HEK293T (cell line): ENCODE measurements at places on chromosomes 16 and 17.
A peak's percentile ranks its signal among the peaks of the same experiment; 100 is the strongest.

DNA sequence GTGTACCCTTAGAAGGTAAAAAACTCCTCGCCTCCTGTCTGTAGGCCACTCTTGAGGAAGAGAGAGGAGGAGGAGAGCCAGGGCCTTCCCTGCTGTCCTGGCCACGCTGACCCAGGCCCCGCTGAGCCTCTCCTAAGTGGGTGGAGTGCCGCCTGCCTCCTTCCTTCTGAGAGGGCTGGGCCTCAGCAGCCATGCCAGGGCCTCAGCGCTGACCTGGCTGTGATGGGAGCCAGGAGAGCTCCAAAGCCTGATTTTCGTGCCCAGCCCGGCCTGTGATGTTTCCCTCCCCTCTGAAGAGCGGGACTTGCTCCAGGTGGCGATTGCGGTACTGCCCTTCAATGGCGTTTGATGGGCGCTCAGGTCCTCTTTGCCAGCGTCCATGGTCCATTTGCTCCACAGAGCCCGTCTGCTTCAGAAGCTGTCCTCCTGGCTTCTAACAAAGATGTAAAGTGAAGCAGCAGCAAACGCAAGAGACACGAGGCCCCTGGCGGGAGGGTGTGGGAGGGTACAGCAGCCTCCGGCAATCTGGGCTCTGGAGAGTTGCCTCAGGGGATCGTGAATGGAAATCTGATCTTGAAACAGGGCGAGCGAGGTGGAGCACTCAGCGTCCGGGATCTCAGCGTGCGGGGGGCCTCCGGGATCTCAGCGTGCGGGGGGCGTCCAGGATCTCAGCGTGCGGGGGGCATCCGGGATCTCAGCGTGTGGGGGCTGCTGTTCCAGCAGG is 93.5 kb downstream of the NPIPB11 start:
- no peak for DNase-seq

GRCh38 chr17:31318851-31319661 is 2.4 kb downstream of the EVI2A start:
- DNase-seq: no peak

DNA sequence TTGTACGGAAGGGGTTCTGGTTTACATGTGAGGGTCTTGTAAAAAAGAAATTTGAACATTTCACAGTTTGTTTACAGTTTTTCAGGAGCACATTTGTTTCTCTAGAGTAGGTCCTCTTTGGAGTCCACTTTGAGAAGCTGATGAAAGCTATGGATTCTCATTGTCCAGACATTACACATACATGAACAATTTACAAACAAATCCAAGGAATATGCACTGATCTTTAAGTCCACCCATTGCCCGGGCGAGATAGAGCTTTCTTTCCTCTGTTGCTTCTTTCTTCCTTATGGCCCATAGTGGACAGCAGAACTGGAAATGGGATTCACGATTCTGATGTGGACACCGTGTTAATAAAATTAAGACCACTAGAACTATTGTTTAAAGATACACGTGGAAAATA is 1.9 kb downstream of the DCAF7 start:
- DNase-seq: peak; percentile 3

- DNase-seq: no peak
Measured at GRCh38 chr17:79859676-79860615, 20.7 kb upstream of the CBX4 start.

DNA sequence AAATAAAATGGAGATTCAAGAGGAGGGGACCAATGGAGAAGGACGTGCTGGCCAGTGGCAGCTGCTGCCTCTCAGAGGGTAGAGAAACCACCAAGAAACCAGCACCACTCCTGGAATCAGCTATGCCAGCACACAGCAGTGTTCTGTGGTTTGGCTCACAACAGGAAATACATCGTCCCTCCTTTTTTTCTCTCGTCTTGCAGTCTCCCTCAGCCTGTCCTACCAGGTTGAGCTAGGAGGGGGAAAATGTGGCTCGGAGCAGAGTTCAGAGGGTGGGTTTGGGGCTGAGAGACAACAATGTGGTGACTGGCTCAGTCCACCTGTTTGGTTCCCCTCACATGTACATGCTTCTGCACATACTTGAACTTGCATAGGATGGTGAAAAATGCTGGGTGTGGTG is 19.9 kb upstream of the SLC16A5 start:
- DNase-seq: no peak

DNA sequence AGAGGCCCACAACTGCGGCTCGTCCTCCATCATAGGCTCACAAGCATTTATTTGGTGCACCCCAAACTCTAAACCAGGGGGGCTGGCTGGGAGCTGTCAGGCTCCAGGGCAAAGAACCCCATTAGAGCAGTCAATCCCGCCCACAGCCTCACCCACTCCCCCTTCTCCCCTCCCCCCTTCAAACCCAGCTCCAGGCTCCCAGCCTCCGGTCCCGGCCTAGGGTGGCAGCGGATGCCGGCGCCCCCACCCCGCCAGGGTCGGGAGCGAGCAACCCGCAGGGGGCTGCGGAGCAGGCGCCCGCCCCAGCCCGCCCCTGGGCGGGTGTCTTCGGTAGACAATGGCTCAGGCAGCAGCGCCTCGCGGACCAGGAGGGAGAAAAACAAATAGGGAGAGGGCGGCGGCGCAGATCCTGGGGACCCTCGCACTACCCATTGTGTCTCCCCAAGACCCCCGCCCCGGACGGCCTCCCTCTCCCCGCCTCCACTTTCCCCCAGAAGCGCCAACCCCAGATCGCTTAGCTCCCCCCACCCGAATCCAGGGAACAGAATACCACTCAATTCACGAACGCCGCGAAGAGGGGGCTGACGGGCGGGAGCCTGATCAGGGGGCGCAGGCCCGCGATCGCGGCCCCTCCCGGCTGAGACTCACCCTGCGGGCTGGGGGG is 572 bp downstream of the FAM171A2 start:
- DNase-seq: peak; percentile 52

DNA sequence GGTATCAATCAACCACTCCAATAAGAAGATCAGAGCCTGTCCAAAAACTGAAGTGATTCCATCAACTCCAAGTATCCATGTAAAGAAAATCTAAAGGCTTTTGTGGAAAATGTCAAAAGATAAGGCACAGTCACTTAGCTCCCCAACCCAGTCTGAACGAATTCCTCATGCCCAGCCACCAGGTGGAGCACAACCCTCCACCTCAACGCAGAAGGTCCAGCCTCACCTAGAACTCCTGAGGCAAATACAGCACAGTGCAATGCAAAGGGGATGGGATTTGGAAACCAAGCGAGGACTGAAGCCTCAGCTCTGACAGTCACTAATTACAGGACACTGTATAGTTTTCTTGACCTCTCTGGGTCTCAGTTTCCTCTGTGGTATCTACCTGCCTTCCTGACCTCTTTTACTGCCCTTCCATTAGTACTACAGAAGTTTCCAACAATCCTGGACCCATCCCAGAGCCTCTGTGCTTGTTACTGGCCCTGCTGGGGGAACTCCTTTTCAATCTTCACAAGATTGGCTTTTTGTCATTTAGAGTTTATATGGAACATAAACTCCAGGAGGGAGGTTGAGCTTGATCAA is 2.0 kb downstream of the NCBP3 start:
- peak; percentile 68 for DNase-seq

GRCh38 chr16:56262148-56262547 is 70.9 kb downstream of the GNAO1 start:
- DNase-seq: no peak

GRCh38 chr17:4956493-4957061 is 5.7 kb downstream of the ENO3 start:
- no peak for DNase-seq

- no peak for DNase-seq
Measured at GRCh38 chr16:2480948-2481347, 6.0 kb downstream of the TBC1D24 start.

DNA sequence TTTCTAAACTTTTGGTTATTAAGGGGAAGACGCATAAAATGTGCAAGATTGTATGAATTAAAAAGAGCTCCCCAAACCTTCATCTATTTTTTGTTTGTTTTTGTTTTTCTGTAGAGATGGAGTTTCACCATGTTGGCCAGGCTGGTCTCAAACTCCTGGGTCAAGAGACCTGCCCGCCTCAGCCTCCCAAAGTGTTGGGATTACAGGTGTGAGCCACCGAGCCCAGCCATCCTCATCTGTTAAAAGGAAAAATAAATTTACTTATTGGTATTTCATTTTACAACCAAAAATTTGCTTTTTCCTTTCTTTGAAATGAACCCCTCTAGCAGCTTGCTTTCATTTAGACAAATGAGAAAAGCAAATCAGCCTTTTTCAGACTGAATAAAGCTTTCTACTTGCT is 23.2 kb downstream of the RNF157 start:
- DNase-seq: no peak

- DNase-seq: no peak
Measured at GRCh38 chr16:47311738-47312505, 148.9 kb downstream of the ITFG1 start.

GRCh38 chr17:19418251-19418992 is 7.4 kb downstream of the RNF112 start:
- no peak for DNase-seq

DNA sequence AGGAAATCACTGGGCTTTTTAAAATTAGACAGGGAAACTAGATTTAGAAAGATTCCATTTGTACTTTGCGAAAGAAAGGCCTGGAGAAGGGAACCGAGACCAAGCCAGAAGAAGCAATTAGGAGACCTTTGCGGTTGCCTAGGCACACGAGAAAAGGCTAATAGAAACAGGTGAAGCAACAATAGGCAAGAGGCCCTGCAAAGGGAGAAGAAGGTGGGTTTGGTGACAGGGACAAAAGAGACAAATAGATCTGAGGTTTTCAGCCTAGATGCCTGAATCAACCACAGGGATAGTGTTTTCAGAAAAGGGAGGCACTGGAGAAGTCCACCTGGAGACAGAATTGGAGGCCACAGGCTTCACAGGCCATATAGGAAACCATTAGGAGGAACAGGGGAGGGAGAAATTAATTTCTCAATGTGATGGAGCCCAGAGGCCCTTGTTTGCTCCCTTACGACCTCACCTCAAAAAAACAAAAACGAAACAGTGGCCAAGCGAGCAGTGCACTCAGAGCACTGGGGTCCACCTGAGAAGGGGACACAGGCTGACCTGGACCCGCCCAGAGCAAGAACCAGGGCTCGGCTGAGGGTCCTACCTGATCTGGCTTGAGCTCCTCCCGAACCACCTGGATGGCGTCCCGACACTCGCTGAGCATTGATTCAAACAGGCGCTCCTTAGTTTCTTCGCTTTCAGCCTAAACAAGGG is 22.3 kb downstream of the SRP68 start:
- DNase-seq: no peak

- no peak for DNase-seq
Measured at GRCh38 chr16:79593074-79593531, 7.4 kb downstream of the MAF start.

GRCh38 chr16:54284931-54285413 is 1.6 kb downstream of the IRX3 start:
- no peak for DNase-seq

GRCh38 chr17:60468371-60468770 is 46.1 kb downstream of the CHCT1 start:
- no peak for DNase-seq

GRCh38 chr16:54407596-54407995 is 121.0 kb upstream of the IRX3 start:
- no peak for DNase-seq

GRCh38 chr17:61468263-61468907 is 16.2 kb downstream of the TBX4 start:
- DNase-seq: no peak

DNA sequence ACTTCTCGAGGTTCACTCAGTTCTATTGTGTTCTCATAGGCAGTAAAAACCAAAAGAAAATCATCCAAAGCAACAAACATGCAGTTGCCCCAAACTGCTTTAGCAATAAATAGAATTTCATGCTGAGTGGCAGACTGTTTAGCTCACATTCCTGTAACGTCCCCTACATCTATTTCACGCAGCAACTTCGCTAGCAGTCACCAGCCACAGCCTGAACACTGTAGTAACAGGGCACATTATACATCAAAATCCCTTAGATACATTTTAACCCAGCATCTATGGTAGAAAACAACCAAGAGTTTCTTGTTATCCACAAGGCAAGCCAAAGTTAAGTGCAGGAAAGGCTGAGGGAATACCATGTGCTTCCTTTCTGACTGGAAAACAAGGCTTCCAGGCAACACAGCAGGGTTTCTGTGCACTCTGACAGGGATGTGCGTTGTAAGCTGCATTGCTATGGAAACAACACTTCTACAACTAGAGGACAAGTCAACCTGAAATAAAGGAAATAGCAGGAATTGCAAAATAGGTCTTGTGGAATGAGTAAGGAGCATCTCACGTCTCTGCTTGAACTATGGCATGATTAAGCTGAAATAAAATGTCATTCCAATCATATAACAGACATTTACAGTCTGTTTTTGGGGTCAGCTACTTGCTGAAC is 55.4 kb downstream of the CFDP1 start:
- DNase-seq: no peak

- peak; percentile 34 for DNase-seq
Measured at GRCh38 chr17:51056813-51057510, 63.7 kb downstream of the SPAG9 start.

DNA sequence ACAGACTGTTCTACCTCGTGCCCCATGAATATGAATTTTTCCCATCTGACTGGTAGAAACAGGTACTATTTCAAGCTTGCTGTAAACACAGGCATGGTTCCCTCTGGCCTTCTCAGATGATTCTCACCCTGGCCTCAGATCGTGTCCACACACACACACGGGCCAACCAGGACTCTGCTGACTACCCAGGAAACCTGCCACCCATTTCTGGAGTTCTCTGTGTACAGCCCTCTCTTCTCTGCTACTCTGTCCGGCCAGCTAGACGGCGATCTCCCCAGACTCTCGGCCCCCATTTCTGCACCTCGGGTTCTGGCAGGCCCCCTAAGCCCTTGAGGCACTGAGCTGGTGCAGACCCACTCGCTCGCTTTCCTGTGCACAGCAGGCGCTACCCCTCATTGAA is 31.2 kb downstream of the RPA1 start:
- DNase-seq: no peak

DNA sequence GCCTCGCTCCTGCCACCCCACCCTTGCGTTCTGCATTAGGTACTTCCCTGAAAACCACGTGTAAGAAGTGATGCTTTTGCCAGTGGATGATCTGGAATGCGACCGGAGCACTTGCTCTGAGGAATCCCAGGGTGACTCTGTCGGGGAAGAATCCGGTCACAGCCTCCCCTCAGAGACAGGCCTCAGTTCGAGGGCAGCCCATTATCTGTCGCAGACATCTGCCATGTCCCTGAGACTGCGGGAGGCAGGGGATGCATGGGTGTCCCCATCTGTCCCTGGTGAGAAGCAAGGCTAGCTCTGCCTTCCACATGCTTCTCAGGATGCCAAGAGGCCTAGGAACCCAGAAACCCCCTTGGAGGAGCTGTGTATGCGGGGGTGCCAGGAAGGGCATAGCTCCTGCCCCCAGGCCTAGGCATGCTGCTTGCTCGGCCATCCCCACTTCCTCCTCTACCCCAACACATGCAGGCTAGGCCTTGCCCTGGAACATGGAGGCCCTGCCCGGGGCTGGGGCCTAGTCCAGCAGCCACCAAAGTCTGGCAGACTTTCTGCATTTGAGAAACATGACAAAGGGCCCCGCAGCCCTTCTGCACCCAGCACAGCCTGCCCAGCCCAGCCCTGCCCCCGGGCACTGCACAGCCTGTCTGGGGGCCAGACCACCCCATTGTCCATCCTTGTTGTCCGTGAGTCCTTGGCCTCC is 20.5 kb downstream of the MNT start:
- no peak for DNase-seq

GRCh38 chr16:84657229-84657837 is 9.0 kb downstream of the KLHL36 start:
- no peak for DNase-seq
